NCI-H1694 (cell line): ENCODE measurements at places on chromosomes 16 and 17.

DNA sequence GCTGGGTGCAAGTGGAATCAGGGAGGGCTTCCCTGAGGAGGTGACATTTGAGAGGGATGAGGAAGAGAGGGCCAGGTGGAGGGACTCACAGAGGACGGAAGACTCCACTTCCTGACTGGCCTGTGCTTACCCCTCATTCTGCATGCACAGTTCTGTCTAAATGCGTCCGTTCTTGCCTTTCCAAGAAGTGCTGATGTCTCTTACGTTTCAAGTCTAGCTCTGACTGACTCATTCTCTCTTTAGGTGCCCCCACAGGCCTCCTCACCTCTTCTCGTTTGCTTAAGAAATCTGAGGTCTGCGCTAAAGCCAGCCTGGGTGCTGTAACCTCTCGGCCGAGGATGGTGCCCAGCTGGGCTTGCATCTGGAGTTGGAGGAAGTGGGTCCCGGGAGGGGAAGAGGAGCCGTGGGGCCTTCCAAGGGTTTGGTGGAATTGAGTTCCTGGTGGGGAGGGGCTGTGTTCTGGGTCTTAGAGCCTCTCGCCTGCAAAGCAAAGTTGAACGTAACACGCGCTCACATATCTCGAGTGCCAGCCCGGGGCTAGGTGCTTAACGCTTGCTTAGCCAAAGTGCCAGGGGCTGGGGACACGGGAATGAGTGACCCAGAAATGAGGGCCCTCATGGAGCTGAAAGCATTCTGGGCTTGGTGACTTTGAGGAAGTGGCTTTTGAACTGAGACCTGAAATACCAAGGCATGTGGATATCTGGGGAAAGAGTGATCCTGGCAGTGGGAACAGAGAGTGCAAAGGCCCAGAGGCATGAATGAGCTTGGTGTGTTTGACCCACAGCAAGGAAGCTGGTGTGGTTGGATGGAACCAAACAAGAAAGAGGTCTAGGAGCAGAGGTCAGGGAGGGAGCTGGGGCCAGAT, 4.8 kb downstream of the IL4R start:
- no peak for DNase-seq

- DNase-seq, result no peak
Measured at GRCh38 chr16:56191835-56192634, 746 bp downstream of the GNAO1 start.

GRCh38 chr16:55871411-55872038, 3.6 kb downstream of the CES5A start:
- no peak for DNase-seq

- no peak for DNase-seq
Measured at GRCh38 chr16:9392956-9393355, 301.5 kb downstream of the HAPSTR1 start.
